ENCODE measurements at places on chromosomes 13 and 19.

GRCh38 chr13:83547043-83547442 lies 335.2 kb downstream of the SLITRK1 start:
- no peak for DNase-seq

DNA sequence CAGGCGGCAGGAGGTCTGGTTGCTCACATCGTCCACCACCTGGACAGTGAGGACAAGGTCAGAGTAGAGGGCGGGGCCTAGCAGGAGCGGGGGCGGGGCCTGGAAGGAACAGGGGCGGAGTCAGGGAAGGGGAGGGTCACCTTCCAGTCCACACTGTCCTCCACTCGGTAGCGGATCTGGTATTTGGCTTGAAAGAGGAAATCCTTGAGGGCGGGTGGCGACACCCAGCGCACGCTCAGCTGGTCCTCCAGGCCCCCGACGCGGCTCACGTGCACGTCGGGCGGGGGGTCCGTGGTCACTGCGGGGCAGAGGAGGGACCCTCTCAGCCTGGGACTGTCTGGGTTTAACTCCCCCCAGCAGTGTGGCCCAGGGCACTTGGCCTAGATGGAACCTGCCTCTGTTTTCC lies 8.2 kb downstream of the REX1BD start:
- DNase-seq = no peak

DNA sequence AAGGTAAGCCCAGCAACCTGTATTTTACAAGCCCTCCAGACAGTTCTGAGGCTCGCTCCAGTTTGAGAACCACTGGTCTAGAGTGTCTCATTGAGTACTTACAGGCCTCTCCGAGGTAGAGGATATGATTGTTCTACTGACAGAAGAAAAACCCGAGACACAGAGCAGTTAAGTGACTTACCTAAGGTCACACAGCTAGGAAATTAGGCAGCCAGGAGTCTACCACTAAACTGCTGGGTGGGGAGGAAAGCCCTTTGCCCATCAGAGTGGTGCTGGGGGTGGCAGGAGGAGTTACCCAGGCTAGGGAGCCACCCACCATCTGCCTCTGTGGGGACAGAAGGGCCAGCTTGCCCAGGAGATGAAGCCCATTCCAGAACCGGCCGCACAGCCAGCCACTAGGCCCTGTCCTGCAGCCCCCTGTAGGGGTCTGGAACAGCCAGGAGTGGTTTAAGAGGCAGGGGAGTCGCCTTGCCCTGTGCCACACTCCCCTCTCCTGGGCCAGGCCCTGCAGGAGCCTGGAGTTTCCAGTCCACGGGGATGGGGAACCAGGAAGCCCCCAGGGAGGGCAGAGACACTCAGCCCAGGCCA lies 703 bp downstream of the RASGRP4 start:
- no peak for DNase-seq

GRCh38 chr19:50000841-50001557 lies 24.2 kb downstream of the VRK3 start:
- no peak for DNase-seq

DNA sequence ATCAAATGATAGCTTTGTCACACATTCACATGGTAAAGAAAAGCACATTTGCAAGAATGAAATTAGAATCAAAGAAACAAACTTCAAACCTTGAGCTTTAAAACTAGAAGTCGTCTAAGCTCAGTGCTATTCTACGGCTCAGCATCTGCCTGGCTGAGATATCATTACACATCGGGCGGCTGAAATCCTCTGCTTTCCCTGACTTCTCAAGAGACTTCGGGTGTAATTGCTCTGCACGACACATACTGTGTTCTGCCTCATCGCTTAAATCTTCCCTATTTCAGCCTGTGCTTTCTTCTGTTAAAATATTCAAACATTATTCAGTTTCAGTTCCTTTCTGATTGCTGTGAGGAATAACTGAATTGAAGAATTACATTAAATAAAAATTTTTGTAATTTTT lies 265.3 kb downstream of the NALCN start:
- no peak for DNase-seq

DNA sequence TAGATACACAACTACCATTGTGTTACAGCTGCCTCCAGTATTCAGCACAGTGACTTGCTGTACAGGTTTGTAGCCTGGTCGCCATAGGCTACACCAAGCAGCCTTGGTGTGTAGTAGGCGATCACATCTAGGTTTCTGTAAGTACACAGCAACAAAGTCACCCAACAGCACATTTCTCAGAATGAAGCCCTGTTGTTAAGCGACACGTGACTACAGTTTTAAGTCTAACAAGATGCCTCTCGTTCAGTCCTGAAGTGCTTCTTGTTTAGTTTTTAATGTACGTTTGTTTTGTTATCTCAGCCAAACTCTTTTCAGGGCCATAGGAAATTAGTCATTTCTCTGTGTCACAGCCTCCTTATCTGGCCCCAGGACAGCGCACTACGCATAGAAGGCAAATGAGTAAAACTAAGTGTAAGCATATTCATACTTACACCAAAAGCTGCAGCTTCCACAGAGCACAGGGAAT lies 50.0 kb upstream of the GPR183 start:
- DNase-seq = no peak

DNA sequence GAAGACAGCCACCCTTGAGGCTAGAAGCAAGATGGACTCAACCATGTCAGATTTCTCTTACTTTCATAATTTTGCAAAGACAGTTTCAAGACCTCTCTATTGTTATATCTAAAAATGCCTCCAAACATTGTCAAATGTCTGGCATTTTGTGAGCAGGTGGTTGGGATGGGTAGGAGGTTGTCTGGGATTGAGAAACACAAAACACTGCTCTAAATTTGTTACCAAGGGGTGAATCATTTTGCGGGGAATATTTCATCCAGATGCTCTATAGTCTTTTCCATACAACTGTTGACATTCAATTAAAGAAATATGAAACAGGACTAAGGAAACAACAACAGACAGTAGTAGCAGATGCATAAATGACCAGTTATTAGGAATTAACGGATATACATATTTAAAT lies 208.2 kb downstream of the ITGBL1 start:
- no peak for DNase-seq

GRCh38 chr19:2477141-2477710 lies 1.3 kb downstream of the GADD45B start:
- DNase-seq = no peak

GRCh38 chr13:51862957-51863356 lies 1.2 kb downstream of the CCDC70 start:
- no peak for DNase-seq

- no peak for DNase-seq
Measured at GRCh38 chr13:48231080-48231479, 1.9 kb upstream of the ITM2B start.

GRCh38 chr13:111270765-111271698 lies 49.4 kb upstream of the TEX29 start:
- DNase-seq = no peak
